Neural progenitor cell (in vitro differentiated cells): ENCODE measurements at places on chromosomes 3 and 15.

GRCh38 chr15:73303636-73304035 is 65.1 kb downstream of the HCN4 start:
- no peak for DNase-seq

GRCh38 chr3:66037330-66037985 is 1.3 kb downstream of the MAGI1 start:
- DNase-seq, result peak; percentile 74

GRCh38 chr3:32973982-32974381 is 22.5 kb downstream of the CCR4 start:
- no peak for DNase-seq

DNA sequence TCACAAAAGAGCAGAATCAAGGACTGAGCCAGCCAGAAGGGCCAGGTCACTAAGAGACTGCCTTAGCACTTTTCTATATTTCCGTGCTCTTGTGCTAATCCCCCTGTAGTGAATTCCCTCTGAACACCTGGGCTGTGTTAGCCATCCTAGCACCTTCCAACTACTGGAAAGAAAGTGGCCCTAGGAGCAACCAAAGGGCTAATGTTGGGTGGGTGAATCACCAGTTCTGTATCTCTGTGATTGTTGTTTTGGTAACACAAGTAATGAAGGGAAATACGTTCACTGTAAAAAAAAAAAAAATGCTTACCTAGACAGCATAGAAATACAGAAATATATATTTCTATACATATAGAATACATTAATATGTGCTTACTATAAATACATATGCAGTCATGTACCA is 43.9 kb downstream of the PXYLP1 start:
- no peak for DNase-seq

GRCh38 chr3:124779751-124780191 is 49.5 kb downstream of the UMPS start:
- DNase-seq, result no peak

GRCh38 chr3:171839270-171839669 is 3.9 kb upstream of the TMEM212 start:
- DNase-seq, result no peak

DNA sequence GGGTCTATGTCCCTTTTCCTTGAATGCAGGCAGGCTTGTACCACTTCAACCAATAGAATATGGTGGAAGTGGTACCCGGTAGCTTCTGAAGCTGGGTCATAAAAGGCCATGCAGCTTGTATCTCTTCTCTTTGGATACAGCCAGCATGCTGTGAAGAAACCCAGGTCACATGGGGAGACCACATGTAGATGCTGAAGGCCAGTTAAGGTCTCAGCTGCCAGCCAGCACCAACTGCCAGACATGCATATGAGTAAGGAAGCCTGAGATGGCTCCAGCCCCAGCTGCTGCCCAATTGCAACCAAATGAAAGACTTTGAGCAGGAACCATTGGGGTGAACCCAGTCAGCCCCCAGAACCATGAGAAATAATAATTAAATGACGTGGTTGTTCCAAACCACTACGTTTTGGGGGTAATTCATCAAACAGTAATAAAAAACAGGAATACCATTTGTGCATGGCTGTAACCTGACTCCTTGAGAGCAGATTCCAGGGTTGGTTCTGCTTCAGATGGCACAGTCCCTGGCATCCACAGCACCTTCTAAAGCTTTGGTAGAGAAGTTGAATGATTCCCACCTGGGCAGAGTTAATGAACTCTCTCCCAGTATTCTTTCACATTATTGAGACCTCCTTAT is 3.8 kb downstream of the RBP2 start:
- no peak for DNase-seq

DNA sequence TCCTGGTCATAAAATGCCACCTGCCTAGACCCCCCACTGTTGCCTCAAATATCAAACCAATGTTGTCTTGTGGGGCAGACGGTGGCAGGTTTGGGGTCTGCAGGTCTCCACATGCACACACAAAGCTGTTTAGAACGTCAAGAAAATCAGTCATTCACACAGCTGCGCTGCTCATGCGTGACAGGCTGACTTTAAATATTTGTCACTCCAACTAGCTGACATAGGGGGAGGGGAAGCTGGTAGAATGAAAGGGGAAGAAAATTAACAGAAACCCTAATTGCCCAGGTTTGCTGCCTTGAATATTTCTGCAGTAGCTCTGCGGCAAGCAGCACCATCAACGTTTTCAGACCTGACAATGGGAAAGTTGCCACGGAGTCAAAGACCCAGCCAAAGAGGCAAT is 201.8 kb downstream of the ABHD5 start:
- DNase-seq, result no peak

- no peak for DNase-seq
These were observed 101.8 kb downstream of the SNRK start for GRCh38 chr3:43388175-43388574.

DNA sequence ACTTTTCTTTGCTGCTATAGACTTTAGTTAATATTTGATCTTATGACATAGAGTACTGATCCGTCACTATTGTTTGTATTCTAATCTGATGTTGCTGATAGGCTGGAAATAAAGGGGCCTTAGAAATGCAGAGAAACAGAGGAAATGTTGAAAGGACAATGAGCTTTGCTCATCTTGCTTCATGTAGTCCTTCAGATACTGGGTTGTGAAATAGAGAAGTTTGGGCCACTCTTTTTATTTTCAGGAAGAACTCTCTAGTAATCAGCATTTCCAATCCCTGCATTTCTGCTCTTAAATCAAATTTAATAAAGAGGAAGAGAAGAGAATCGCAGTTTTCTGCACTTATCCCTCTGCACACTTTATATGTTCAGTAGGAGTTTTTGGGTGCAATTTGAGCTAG is 192.8 kb upstream of the THBS1 start:
- no peak for DNase-seq

GRCh38 chr3:73529308-73530021 is 95.3 kb downstream of the PDZRN3 start:
- peak; percentile 55 for DNase-seq

DNA sequence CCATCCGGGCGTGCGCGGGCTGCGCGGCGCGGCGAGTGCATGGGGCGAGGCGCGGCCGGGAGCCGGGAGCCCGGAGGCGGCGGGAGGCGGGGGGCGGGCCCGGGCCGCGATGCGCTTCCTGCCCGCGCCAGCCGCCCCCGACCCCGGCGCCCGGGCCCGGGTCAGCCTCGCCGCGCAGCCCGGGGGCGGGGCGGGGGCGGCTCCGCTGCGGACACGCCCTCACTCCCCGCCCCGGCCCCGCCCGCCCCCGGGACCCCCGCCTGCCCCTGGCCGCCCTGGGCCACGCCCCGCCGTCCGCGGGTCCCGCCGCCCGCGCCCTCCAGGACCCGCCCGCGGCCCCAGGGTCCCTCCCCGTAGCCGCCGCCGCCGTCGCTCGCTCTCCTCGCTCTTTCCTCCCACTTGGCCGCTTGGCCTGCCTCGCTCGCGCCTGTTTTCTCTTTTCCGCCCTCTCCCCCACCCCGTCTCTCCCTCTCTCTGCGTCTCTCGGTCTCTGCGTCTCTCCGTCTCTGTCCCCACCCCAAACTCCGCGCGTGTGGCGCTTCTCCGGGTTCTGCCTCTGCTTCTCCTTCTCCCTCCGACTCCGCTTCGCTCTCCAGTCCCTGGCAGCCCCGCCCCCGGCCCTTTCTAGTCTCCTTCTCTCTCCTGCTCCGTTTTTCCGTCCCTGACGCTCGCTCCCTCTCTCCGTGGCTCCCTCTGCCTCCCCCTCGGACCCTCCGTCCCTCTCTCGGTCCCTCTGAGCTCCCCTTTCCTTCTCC is at the start of gene PLXND1:
TSS of gene PLXND1 (minus strand) at position 41 of the 755 bp plus-strand sequence. CDS start at position 4, 37 bp downstream.
- peak; percentile 90 for DNase-seq

- no peak for DNase-seq
These were observed 32.3 kb upstream of the UBE2Q2 start for GRCh38 chr15:75810874-75811498.

- no peak for DNase-seq
These were observed 10.5 kb downstream of the ACOX2 start for GRCh38 chr3:58526515-58526957.

DNA sequence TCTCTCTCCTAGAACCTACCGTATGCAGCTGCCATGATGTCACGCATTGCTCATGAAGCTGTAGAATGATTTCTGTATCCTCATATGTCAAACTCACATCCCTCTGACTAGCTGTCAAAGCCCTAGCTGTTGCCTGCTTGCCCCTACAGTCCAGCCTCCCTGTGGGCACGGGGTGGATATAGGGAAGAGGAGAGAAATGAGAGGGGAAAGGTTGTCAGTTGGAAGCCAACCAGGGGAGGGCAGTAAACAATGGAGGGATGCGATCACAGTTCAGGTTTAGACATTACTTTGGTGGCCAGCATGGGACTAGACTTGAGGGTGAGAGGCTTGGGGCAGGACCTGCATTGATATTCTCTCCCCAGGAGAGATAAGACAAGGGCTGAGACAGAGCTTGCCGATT is 1.7 kb upstream of the HDGFL3 start:
- DNase-seq, result peak; percentile 50

DNA sequence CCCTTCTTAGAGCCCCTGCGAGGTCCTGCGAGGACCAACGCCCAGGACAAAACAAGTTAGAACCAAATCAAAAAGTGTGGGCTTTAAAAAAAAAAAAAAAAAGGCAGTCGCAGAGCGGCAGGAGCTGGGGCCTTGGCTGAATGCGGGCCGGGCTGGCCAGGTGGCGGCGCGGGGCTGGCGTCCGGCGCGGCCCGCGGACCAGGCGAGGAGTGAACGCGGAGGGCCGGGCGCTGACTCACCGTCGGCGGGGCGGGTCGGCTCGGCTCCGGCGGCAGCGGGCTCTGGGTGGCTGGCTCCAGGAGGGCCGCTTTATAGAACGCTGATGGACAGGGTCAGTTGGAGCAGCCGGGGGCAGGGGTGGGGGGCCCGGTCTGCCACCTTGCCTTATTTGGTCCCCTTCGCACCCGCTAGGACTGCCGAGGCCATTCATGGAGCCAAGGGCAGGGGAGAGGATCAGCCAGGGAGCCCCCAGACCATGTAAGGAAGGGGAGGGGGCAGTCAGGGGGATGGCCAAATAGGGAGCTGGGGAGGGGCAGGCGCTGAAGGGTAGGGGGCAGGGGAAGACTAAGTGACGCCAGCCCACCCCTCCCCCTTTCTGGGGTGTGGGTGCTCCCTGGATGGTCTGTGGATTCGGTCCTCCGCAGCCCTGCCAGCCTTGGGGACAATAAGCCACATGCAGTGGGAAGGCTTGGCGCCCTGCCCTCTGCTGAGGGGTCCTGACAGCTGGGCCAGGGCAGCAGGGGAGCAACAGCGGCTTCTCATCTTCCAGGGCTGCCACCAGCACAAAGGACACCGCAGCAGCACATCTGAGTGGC is at the start of gene ACTC1:
TSS of gene ACTC1 (minus strand) at position 283 of the 815 bp plus-strand sequence. CDS start 741 bp downstream, outside the sequence.
- peak; percentile 74 for DNase-seq

DNA sequence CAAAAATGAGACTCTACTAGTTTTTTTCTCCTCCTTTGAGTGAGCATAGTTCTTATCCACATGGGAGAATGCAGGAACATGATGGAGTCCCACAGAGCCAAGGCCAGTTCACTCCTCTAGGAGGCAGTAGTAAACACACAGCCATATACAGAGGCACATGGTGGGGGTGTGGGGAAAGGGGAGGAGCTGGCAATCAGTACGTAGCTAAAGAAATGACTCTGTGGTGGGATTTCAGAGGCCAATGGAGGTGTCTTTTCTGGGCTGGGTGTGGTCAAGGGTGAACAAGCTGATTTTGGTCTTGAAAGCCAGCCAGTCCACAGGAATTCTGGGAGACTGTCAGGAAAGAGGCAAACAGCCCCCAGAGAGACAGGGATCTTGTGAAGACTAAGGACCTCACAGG is 6.6 kb upstream of the RAB11A start:
- DNase-seq, result peak; percentile 79

DNA sequence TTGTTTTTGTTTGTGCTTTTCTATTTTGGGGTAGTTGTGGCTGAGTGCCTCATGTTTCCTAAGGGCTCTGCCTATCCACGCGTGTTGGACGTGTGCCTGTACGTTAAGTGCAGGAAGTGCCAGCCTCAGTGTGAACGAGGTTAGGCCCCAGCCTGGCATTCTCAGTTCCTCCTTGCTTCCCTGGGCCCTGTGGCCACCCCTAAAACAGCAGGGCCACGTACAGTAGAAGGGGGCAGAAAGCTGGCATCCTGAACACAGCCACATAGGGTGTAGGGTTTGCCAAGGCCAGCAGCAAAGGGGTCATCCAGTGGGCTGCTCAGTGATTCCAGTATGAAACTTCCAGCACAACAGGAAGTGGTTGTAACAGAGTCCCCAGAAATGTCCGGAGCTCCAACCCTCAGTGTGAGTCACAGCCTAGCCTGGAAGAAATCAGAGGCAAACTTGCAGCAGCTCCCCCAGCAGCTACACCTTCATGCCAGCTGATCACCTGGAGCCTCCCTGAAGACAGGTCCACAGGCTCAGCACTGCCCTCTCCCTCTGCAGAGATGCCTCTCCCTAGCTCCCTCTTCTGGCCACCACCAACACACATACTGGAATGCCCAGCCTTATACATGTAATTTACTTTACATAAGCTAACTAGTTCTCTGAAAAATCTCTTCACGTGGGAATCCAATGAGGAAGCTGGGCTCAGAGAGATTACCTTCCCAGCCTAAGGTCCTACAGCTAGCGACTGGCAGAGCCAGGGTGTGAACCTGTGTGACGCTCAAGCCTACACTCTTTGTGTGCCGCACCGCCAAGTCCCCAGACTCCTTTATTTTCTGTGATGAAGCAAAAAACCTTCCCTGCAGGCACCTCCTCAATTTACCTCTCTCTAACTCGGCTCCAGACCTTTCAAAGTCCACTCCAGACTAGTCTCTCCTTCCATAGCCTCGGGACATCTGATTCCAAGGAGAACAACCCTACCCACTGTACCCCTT is 26.6 kb downstream of the ILDR1 start:
- peak; percentile 76 for DNase-seq

GRCh38 chr3:16509721-16510619 is 3.5 kb downstream of the RFTN1 start:
- no peak for DNase-seq

- DNase-seq, result no peak
These were observed 28.8 kb upstream of the CDIN1 start for GRCh38 chr15:36550650-36551049.

DNA sequence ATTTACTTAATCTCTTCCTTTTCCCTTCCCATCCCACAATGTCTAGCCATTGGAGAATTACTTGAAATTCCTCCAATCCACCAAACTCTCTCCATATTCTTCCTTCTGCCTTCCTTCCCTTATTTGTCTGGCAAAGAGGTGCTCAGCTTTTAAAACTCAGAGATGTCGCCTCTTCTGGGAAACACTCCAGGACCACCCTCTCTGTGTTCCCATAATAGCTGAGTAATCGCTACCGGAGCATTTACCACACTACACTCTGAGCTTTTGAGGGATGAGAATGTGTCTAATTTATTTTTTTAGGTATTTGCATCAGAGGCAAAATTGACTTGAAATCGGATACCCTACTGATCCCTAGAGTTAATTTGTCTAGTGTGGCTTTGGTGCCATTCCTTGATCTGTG is 245.7 kb upstream of the TPRG1 start:
- no peak for DNase-seq

- DNase-seq, result no peak
These were observed 1202.3 kb downstream of the NSUN3 start for GRCh38 chr3:95265129-95265528.

GRCh38 chr3:7508821-7509220 is 647.9 kb downstream of the GRM7 start:
- DNase-seq, result no peak

DNA sequence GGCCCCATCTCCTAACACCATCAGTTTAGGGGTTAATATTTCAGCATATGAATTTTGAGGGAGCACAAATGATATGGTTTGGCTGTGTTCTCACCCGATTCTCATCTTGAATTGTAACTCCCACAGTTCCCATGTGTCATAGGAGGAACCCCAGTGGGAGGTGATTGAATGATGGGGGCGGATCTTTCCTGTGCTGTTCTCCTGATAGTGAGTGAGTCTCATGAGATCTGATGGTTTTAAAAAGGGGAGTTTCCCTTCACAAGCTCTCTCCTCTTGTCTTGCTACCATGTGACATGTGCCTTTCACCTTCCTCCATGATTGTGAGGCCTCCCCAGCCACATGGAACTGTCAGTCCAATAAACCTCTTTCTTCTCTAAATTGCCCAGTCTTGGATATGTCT is 73.8 kb upstream of the TJP1 start:
- no peak for DNase-seq
